ENCODE measurements at places on chromosomes 1 and 21.

DNA sequence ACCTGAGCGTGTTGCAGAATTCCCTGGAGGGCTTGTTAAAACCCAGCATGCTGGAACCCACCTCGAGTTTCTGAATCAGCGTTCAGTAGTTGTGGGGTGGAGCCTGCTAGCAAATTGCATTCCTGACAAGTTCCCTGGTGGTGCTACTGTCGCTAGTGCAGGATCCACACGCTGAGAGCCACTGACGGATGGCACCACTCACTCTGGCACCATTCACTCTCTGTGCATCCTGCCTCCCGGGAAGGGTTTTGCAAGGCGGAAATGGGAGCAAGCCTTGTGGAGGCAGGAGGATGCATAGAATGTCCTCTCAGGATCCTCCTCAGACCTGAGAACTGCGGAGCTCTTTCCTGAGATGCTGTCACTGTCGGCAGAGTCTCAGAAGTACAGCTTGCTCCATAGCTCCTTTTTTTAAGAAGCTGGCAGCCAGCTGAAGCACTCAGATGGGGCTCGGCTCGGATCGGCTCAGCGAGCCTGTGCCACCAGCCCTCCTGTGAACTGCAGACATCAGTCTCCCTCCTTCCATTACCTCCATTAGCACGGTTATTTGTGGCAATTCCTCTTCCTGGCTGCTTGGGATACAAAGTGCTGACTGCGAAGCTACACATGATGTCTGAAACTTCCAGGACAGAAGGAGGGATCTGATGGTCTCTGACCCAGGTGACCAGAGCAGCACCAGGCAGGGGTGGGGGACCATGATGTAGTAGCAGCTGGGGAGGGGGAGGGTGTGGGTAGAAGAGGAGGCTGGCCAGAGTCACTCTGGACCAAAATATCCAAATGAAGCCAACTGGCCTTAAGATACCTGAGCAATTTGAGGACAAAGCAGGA, 89.6 kb downstream of the C1orf94 start:
- no peak for DNase-seq

DNA sequence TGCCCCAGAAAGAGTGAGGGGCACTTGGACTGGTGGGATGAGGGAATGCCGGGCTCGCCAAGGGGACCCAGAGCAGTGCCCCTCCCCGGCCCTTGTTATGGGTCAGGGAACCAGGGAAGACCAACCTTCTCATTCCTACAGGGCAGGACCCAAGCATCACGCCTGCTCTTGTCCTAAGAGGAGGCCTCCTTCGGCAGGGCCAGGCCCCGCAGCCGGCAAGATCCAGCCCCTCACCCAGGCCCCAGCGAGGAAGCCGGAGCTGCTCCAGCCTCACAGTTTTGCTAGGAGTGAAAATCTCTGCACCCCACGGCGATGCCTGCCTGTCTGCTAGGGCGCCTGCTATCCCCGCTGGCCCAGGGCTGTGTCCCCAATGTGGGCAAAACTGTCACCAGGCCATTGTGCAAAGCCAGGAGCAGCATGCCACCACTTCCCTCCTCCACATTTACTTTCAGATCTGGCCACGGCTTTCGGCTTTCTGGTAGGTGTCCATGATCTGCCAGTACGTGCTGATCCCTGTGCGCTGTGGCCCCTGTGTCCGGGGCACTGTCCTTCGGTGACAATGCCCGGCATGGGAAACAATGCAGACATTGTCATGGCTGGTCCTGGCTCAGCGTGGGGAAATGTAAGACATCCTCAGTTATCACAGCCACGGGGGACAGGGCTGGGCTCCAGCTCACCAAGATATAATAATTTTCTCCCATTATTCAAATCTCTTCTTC, 9.6 kb downstream of the ACTRT2 start:
- DNase-seq = no peak

- DNase-seq = no peak
Measured at GRCh38 chr1:84973498-84974334, 23.2 kb downstream of the MCOLN2 start.

GRCh38 chr1:221543529-221544120, 198.3 kb downstream of the DUSP10 start:
- no peak for DNase-seq

- DNase-seq = no peak
Measured at GRCh38 chr21:30238168-30238567, 22.3 kb upstream of the CLDN8 start.

- DNase-seq = no peak
Measured at GRCh38 chr1:221264848-221265247, 385.6 kb downstream of the HLX start.

- no peak for DNase-seq
Measured at GRCh38 chr1:186375929-186376319, 286 bp downstream of the ODR4 start.

GRCh38 chr1:184691719-184692324, 62.8 kb downstream of the EDEM3 start:
- no peak for DNase-seq

GRCh38 chr1:180720753-180721152, 88.9 kb downstream of the XPR1 start:
- no peak for DNase-seq

DNA sequence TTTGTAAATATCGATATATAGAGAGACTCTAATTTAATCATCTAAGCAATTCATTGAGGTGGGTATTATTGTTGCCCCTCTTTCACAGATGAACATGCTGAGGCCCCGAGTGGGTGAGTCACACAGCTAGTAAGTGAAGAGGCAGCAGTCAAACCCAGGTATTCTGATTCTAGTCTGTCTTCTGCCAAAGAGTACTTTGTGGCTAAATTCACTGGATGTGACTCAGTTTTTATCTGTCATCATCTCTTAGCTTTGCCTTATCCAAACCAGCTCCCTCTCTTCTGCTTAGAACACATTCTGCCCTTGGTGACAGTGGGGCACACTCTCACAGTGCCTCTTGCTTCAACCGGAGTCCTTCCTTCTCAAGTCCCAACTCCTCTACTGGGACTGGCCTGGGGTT, 11.5 kb downstream of the FCRL5 start:
- DNase-seq = no peak

DNA sequence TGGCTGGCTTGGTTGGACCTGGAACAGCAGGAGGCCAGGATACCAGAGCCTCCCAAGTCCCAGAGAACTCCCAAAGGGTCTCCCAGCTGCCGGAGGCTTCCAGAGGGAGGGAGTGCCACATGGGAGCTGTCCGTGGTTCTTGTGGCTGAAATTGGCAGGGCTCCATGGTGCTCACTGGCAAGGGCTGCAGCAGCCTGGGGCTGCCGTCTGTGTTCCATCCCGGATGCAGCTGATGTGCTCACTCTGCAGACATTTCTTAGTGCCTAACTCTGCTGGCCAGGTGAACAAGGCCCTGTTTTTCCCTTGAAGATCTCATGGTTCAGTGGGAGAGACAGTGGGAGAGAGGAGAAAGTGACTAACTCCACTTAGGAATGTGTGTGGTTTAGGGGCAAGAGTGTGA, 261.1 kb downstream of the CAMTA1 start:
- DNase-seq = no peak

- no peak for DNase-seq
Measured at GRCh38 chr21:41932191-41932575, 21.6 kb downstream of the C2CD2 start.

DNA sequence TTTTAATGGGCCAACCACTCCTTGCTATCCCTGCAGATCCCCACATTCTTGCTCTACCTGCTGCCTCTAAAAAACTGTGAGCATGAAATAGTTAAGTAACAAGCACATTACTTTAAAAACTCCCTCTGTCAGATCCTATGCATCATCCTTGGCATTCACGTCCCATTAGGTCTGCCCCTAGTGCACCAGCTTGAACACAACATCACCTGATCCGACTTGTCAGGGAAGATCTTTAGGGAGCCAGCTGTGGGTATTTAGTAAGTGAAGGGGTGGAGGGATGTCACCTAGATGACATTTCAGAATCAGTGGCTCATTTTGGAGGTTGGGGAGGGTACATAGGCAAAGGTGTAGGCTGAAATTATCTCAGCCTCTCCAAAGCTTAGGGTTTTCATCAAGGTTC, 33.5 kb downstream of the RXRG start:
- DNase-seq = no peak
